ENCODE measurements at places on chromosomes 4 and X. TPM values are rescaled to one million over a fixed set of nuclear protein-coding genes. Genes with fewer than 3 reads are reported as not detected.
A peak's percentile ranks its signal among the peaks of the same experiment; 100 is the strongest.

ZNF518B gene
- total RNA-seq, result 37.3 TPM

EGFL6 gene
- not detected for total RNA-seq

ACSL4 gene
- 68.4 TPM for total RNA-seq

RAB28 gene
- 16.2 TPM for total RNA-seq

PAGE2B gene
- total RNA-seq, result not detected

- DNase-seq, result no peak
Measured at GRCh38 chr4:19300213-19300612, 951.5 kb upstream of the SLIT2 start.

- no peak for DNase-seq
Measured at GRCh38 chrX:112852851-112853250, 12.2 kb upstream of the AMOT start.

DNA sequence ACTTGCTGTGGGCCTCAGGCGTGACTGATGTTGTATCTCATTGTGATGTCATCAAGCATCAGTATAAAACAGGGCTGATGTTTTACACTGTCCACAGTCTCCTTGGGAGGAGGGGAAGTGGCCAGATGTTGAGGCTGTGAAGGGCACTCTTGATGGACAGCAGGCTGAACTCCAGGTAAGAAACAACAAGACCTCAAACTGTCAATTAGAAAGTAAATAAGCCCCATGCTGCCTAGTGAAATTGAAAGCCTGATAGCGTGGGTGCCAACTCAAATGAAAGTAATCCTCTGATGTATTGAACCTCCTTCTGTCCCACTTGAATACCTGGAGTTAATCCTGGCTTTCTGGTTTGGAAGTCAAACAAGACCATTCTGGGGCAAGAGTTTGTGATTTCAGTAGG is 19.7 kb downstream of the VSIG1 start:
- no peak for DNase-seq

GRCh38 chrX:134669378-134670098 is 11.3 kb upstream of the PLAC1 start:
- DNase-seq, result no peak

DNA sequence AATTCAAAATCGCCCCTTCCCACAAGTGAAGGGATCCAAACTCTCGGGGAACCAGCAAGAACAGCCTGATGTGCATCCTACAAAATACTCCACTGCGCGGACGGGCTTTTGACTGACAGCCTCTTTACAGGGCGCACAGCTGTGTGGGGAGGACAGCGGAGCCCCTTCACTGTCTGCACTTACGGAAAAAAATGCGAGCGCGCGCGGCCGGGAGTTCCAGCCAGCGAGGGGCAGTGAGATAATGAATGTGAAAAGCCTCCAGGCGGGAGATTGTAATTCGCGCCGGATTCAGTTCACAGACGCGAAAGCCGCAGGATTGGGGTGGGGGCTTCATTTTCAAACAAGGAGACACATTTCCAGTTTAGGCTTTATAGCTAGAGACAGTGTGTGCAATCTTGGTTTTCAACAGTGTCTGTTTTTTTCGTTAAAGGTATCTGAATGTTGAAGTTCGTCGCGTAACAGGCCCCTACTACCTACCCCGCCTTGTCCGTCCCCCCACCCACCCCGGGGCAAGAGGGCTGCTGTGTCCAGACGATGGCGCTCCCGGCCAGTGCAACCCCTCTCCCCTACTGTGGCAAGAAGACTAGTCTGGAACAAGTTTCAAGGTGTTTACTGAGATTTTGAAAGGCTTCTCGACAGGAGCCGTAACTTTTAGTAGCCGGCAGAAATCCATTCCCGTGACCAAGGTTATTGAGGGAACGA is 1.7 kb upstream of the GPR50 start:
- DNase-seq, result no peak

DNA sequence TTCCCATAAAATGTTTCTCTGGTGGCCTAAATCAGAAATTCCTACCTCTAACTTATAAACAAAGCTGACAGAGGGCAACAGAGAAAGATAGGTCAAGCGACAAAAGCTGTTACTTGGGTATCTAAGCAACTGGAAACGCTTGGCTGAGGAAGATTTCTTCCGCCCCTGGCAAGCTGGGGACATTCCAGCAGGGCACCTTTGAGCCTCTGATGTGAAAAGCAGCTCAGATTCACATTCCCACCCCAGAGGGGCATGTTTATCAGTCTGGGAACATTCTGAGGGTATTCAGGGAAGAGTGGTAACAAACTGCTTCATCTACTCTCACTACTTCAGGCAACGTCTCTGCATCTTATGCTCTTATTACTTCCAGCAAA is 3.5 kb upstream of the CDS1 start:
- no peak for DNase-seq

GRCh38 chr4:152588869-152589268 is 53.0 kb upstream of the FBXW7 start:
- no peak for DNase-seq

- no peak for DNase-seq
Measured at GRCh38 chr4:10164877-10165283, 48.3 kb upstream of the WDR1 start.

- DNase-seq, result no peak
Measured at GRCh38 chr4:84790769-84791565, 175.5 kb downstream of the WDFY3 start.

DNA sequence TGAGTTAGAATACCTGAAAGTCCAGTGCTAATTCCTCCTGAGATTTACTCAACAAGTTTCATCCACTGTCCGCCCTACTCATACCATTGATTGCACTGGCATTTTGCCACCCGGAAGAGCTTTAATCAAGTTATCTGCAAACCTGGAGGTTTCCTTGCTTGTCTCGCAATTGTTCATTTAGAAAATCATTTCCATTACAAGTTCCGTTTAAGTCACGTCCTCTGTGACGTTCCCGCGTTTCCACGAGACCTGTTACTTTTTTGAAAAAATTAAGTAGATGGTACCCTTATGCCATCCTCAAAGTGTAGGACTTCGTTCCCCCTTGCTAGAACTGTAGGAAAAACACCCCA is 761 bp upstream of the FRYL start:
- no peak for DNase-seq

GRCh38 chr4:35562861-35563260 is 681.5 kb downstream of the ARAP2 start:
- no peak for DNase-seq

GRCh38 chr4:24210332-24210902 is 320.6 kb upstream of the PPARGC1A start:
- DNase-seq, result no peak

GRCh38 chrX:13752141-13752540 is 17.6 kb downstream of the OFD1 start:
- DNase-seq, result no peak

DNA sequence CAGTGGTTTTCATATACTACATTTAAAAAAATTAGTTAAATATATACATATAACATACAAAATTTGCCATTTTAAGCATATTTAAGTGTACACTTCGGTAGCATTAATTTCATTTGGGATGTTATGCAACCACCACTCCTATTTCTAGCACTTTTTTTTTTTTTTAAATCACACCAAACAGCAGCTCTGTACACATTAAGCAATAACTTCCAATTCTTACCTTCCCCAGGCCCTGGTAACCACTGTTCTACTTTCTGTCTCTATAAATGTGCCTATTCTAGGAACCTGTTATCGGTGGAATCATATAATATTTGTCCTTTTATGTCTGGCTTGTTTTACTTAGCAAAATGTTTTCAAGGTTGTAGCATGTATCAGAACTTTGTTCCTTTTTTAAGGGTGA is 39.1 kb downstream of the TMEM164 start:
- DNase-seq, result no peak

GRCh38 chrX:132461886-132462285 is 27.0 kb downstream of the MBNL3 start:
- DNase-seq, result no peak

- DNase-seq, result no peak
Measured at GRCh38 chrX:76918033-76918432, 490.5 kb downstream of the MAGEE1 start.

DNA sequence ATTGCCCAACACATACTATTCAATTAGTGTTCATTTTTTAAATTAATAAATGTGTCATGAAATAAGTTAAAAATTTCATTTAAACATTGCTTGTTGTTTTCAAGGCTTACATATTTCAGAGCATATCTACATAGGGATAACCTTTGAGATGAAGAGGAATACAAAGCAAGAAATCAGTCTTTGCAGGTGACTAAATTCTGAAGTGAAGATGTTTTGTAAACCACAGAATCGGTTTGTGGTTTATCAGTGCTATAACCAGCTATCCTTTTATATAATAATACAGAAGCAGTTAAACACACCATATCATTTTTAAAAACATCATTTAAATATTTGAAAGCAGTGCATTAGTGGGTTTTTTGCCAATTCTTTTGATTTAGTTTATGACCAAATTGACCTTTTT is 26.9 kb downstream of the FAM241A start:
- DNase-seq, result no peak

DNA sequence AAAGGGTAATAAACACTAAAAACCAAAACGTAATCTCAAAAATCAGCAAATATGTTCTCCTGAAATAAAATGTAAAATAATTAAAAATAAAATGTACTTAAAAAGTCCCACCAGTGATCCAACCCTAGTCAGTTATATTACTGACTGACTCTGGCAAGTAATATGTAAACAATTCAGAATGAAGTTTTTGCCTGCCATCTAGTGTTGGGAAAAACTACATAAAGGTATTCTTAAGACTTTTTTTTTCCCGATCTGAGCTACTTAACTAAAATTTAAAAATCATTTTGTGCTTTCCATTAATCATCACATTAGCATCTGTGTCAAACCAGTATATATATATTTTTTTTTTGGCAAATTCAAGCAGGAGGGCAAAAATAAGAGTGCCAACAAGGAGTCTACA is 24.0 kb downstream of the RCHY1 start:
- DNase-seq, result no peak

DNA sequence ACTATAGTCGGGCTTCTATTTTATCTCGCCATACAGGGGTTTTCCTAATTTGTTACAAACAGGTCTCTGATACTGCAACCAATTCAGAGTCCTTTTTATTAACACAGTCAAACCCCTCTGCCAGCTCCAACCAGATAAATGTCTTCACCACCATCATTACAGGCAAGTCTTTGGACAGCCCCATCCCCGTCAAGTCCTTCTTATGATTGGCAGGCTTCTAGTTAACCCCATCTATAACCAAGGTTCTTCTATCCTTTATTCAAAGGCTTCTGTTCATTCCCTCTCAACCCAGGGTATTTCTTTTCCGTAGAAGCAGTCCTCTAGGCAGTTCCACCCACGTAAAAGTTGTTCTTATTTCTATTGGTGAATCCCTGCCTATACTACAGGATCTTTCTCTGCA is 29.9 kb upstream of the FOXR2 start:
- no peak for DNase-seq

DNA sequence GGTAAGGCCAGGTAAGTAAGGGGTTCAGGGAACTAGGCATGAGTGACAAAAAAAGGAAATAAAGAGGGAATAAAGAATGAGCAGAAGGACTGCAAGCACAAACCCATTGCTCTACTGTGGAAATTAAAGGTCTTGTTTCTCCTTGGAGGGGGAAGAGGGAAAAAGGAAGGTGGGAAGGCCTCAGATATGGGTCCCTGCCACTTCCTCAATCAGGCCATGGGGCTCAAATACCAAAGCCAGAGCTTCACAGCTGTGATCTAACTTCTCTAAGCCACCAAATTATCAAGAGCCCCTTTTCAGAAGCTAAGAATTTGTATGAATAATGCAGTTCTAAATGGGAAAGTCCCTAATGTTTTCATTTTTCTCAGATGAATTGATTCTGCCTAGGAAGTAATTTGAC is 4.7 kb downstream of the USP51 start:
- DNase-seq, result no peak

- no peak for DNase-seq
Measured at GRCh38 chr4:22573198-22573597, 57.3 kb upstream of the ADGRA3 start.

- DNase-seq, result no peak
Measured at GRCh38 chrX:10167573-10167972, 10.8 kb downstream of the CLCN4 start.

DNA sequence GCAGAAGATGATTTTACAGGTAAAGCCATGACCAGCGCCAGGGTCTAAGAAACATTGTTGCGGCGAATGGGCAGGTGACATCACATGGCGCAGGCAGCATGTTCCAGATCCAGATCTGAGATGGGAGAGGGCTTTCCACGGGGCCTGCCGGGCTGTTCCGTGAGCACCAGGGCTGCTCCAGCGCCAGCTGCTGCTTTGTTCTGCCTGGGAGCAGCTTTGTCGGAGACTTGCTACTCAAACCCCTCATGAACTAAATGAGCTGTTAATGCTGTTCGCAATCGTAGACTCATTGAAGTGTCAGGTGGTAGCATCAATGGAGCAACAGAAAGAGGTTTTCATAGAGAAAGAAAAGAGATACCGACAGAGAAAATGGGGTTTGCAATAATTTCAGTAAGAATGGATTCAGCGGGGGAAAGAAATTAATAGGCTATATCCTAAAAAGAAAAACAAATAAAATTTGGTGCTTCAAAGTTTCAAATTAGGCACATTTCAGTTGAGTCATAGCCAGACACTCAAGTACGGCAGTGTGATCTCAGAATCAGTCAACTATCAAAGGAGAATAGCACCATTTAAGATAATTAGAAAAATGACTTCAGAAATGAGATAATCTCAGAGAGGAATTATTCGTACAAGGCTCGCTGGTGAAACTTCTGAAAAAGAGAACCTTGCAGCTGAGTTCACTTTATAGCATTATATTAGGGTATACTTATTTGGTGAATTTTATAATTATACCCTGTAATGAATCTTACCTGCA is 23.9 kb downstream of the SORBS2 start:
- DNase-seq, result no peak

DNA sequence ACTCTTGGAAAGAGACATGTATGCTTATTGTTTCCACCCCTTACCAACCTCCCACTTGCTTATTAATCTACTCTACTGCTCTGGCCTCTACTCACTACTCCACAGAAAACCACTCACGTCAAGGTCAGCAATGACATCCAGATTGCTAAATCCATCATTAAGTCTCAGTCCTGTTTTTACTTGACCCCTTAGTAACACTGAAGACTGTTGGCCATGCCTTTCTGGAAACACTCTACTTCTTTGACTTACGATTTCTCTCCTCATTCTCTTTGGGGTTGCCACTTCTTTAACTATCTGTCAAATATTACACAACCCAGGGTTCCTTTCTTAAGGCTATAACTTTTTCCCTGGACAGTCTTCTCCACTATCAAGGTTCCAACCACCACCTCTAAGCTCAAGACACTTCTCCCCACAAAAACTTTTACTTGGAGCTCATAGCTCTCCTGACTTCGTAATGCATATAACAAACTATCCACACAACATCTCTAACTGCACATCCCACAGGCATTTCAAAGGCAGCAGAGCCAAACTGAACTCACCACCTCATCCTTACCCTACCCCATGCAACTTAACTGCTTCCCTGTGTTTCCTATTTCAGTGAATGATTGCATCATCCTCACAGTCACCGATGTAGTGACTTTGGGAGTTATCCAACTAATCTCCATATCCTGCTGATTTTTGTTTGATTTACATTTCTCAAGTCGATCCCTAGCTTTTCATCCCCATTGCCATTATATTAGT is 15.8 kb upstream of the MAGEA4 start:
- no peak for DNase-seq

GRCh38 chr4:58761563-58761962 is 1651.4 kb upstream of the IGFBP7 start:
- DNase-seq, result no peak

GRCh38 chr4:139279760-139280620 is at the start of gene MGARP:
MGARP (minus strand) TSS chr4:139280225; CDS start chr4:139280158, 67 bp downstream.
- peak; percentile 85 for DNase-seq

GRCh38 chr4:36081185-36081584 is 163.1 kb downstream of the ARAP2 start:
- DNase-seq, result no peak

- no peak for DNase-seq
Measured at GRCh38 chr4:67762086-67762485, 7.9 kb upstream of the GNRHR start.

Data from osteocyte (in vitro differentiated cells).